ENCODE measurements at places on chromosomes 6 and 20. TPM values are rescaled to one million over a fixed set of nuclear protein-coding genes. Genes with fewer than 3 reads are reported as not detected.

DNA sequence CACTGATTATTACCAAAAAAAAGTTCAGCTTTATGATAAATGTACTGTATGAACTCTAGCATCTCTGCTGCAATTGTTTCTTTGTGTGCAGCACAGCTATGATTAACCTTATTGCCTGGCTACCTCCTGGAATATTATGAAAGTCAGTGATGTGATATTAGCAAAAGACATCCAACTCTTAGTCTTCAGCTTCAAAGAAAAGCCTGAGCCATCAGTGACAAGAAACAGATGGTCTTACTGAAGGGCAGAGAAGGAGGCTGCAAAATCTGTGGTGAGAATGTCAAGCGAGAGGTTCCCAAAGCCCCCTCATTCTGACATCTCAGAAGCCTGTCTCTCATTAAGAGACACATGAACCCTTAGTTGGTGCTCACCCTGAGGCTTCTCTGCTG is 89.4 kb upstream of the TNFAIP3 start:
- no peak for DNase-seq

BACH2 gene
- total RNA-seq: 16.9 TPM

DNA sequence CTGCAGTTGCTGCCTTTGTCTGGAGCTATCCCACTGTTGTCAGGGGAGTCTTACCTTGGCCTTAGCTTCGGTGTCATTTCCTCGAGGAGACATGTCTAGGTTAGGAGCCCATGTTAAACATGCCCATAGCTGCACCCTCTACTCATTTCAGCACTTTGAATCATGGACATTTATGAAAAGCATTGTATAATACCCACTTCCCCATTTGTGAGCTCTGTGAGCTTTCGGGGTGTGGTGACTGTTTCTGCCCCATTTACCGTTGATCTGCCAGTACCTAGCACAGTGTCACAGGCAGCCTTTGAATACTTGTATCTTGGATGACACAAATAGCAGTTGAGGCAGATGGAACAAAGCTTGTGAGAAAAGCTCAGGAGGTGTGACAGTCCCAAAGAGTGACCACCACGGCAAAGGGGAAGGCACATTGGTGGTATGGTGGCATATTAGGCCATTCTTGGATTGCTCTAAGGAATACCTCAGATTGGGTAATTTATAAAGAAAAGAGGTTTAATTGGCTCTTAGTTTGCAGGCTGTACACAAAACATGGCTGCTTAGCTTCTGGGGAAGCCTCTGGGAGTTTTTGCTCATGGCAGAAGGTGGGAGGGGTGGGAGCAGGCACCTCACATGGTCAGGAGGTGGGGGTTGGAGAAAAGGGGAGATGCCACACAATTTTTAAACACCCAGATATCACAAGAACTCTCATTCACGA is 42.0 kb downstream of the JARID2 start:
- no peak for DNase-seq

PAK5 gene
- not detected for total RNA-seq

DNA sequence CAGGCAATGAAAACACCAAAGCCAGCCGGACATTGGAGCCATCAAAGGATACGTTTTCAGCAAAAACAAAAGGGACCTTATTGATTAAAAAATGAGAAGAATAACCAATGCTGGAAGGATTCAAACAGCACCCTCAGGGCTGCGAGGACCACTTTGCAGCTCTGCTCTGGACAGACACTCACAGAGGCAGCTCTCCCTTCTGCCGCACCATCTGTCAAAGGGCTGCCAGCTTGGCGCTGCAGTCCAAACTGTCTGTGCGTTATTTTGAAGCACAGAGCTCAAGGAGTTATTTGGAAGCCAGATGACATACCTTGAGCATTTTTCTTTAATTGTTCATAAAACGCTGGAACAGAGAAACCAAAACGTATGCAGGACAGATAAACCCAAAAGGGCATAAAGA is 85.2 kb downstream of the KIF16B start:
- no peak for DNase-seq

DNA sequence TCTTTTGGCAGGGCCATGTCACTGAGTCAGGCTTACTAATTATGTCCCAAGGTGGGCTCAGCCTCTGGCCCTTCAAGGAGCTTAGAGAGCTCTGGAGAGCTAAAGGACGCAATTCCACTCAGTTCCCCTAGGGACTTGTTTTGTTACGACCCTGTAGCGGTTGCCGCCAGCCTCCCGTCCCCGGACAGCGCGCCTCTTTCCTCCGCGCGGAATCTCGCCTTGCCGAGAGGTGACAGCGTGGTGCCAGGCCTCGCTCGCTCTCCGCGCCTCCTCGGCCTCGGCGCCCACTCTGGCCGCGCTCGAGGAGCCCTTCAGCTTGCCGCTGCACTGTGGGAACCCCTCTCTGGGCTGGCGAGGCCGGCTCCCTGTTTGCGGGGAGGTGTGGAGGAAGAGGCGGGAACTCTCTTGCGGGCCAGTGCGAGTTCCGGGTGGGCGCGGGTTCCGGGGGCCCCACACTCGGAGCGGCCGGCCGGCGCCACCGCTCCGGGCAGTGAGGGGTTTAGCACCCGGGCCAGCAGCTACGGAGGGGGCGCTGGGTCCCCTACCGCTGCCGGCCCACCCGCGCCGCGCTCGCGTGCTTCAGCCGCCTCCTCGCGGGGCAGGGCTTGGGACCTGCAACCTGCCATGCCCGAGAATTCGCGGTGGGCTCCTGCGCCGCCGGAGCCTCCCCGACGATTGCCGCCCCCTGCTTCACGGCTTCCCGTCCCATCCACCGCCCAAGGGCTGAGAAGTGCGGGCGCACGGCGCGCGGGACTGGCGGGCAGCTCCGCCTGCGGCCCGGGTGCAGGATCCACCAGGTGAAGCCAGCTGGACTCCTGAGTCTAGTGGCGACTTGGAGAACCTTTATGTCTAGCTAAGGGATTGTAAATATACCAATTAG is 9.9 kb upstream of the ZNF311 start:
- DNase-seq: no peak

GRCh38 chr20:47127546-47127945 is 229.0 kb downstream of the ZMYND8 start:
- DNase-seq: no peak

PRRT1 gene
- 0.15 TPM for total RNA-seq

ARMC12 gene
- total RNA-seq: 0.74 TPM

LIN28B gene
- total RNA-seq: not detected

DNA sequence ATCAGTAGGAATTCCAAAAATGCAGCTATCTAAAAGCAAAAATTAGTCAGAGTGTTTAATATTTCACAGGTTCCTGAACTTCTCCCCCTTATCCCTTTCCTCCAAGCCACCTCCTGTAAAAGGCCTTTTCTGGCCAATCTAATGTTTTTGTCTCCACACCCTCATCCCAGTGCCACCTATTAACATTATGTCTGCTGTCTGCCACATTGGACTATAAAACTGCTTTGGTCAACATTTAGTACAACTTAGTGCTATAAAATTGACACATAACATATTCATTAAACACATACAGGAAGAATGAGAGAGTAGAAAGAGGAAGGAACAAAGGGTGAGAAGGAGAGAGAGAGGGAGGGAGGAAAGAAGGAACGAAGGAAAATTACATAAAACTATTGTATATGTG is 47.7 kb downstream of the MMUT start:
- DNase-seq: no peak

DNA sequence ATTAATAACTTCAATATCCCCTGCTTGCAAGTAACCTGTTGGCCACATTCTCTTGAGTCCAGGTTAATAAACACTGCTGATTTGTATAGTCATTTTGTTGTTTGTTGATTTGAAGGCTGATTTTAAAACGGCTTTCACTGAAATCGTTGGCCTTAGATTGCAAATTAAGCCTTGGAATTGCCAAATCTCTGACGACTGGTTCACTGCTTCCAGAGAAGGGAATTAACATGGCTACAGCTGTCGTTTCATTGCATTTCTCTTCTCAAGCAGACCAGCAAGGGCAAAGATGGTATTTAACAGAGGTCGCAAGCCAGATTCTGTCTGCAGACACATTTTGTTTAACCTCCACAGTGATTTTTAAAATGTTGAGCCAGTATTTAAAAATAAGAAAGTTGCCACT is 470.9 kb downstream of the TFAP2A start:
- DNase-seq: no peak

DNA sequence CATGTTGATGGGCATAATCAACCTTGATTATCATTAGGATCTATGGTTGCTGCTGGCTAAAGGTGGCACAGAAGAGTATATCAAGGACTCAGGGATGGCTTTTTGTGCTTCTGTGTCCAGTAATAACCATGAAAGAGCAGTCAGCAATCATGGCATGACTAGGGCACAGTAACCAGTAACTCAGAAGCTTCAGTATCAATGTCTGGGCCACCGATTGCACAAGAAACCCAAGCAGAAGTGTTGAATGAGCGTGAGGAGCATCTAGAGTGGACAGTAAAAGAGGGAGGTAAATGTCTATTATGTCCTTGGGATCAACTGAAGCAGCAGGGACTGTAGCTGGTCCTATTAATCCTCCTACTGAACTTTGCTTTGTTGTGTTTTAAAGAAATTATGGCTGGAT is 81.5 kb upstream of the F13A1 start:
- no peak for DNase-seq

DNA sequence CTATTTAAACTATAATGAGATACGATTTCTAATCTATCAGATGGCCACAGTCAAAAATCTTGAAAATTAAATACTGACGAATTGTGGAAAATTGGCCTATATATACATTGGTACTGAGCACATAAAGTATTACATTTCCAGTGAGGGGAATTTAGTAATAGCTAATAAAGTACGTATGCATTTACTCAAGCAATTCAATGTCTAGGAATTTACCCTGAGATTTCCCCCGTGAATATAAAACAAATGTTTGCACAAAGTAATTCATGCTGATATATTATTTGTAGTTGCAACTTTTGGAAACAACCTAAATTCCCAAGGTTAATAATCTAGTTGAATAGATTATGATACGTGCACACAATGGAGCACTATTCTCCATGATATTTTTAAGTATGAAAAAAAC is 14.7 kb upstream of the C6orf141 start:
- no peak for DNase-seq

GRCh38 chr6:108113557-108114519 is 39.3 kb upstream of the OSTM1 start:
- peak; percentile 54 for DNase-seq

- DNase-seq: no peak
Observed at GRCh38 chr20:49871391-49871948, 43.9 kb downstream of the SPATA2 start.
